ENCODE measurements at places on chromosomes 11 and 22.

DNA sequence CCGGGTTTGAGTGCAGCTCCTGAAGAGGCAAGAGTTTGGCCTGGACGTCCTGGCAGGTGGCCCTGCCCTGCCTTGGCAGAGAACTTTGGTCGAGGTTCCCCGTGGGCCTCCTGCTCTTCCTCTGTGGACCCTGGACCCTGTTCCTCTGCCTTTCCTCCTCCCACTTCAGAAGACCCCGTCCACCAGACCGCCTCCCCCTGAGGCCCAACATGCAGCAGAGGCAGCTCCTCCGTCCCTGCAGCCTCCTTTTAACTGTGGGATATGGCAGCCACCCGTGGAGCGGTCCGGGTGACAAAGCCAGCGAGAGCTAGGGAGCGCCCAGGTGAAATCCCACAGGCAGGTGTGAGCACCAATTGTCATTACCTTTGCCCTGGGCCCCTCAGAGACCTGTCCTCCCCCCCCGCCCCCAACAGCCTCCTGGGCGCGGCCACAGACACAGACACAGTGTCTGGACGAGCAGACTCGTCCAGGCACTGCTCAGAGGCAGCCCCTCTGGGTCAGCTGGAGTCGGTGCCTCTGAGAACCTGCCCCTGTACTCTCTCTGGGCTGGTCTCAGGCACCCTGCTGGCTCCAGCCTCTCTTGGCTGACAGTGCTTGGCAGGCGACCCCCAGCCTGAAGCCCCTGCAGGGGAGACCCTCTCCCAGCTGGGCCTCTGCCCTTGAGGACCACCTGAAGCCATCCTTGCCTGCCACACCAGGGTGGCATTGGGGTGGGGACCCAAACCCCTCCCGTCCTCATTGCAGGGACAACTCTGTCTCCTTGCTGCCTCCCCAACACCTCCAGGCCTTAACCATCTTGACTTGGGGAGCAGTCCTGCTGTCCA, 4.1 kb upstream of the PTDSS2 start:
- no peak for DNase-seq

DNA sequence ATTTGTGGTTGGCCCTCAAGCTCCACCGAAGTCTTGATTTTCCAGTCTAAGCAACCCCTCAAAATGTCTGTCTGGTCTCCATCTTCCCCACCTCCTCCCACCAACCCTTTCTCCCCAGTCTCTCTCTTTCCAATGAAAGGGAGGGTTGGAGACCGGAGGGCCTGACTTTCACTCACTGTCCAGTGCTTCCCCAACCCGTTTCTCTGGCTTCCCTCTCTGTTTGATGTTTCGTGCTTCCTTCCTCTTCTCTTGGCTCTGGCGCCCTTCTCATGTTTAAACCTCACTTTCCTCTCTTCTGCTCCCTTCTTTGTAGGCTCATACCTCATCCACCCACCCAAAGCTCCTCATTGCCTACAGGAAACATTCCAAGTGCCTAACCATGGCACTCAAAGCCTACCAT, 11.1 kb upstream of the VPS37C start:
- DNase-seq: no peak

DNA sequence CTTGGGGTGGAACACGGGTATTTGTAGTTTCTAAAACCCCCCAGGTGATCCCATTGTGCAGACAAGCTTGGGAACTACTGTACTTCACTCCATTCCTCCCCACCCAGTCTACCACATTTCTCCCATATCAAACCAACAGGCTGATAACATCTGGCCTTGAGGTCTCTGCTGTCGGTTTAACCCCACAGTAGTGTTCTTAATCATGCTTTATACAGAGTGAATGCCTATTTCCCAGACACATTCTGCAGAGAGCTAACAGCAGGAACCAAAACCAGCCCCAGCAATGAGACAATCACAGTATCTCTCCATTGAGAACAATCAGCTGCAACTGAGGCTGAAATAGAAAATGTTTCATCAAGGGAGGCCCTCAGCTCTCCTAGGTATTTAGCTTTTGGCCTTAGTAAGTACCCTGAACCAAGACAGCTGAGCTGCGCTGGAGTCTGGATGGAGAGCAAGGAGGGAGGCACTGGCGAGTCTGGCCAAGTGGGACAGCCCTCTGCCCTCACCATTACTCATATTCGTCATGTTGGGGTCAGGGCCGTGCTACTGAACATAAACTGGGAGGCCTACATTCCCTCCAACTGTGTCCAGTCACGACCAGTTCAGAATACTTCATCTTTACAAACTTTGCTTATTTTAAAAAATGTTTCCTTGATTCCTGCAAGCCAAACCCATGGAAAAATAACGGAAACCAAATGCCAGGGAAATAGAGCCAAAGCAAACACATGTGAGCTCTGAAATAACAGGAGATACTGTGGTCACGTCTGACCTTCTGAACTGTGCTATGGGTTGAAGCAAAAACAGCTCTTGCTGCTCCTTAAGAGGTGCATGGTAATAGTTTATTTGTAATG, 81.0 kb downstream of the CCDC34 start:
- no peak for DNase-seq

GRCh38 chr11:72375241-72375960, 58.9 kb downstream of the CLPB start:
- DNase-seq: no peak

- no peak for DNase-seq
These were observed 5.9 kb upstream of the CNTF start for GRCh38 chr11:58616594-58616993.

DNA sequence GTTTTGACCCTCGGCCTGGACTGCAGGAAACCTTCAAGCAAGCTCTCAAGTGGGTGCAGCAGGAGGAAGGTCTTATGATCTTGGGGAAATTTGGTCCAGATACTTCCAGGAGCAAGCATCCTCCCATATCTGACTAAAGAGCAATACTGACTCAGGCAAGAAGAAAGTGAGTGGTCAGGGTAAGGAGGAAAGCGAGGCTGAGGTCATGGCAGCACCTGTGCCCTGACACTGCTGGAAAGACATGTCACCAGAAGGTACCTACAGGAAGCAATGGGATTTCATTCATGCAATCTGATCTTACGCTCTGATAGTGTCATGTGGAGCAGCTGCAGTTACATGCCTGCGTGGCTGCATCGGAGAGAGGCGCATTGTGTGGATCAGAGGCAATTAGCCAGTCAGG, 6.5 kb upstream of the TOP3B start:
- DNase-seq: no peak

DNA sequence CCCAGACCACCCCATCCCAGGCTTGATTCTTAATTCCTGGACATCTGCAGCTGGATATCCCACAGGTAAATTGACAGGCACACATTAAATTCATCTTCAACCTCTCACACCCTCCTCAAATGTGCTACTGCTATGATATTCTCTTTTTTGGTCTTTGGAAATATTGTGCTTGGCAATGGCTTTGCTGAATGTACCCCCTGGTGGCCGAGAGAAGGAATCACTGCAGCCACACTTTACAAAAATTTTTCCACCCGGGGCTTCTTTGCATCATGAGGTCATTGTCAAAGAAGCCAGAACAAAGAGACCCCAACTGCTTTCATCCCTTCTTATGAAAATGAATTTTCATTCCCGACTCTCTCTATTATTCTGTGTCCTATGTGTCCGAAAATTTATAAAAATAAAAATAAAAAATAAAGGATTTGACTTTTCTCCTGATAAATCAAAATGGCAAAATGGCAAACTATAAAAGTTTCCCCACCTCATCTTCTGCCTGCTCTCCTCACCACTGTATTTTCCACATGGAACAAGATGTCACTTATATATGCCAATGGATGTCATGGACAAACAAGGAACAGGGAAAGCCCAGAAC, 15.0 kb upstream of the CYB5R2 start:
- no peak for DNase-seq

- DNase-seq: no peak
These were observed 4.6 kb upstream of the TMEM126A start for GRCh38 chr11:85643191-85643614.

GRCh38 chr22:29788339-29789279, 21.4 kb downstream of the UQCR10 start:
- no peak for DNase-seq

DNA sequence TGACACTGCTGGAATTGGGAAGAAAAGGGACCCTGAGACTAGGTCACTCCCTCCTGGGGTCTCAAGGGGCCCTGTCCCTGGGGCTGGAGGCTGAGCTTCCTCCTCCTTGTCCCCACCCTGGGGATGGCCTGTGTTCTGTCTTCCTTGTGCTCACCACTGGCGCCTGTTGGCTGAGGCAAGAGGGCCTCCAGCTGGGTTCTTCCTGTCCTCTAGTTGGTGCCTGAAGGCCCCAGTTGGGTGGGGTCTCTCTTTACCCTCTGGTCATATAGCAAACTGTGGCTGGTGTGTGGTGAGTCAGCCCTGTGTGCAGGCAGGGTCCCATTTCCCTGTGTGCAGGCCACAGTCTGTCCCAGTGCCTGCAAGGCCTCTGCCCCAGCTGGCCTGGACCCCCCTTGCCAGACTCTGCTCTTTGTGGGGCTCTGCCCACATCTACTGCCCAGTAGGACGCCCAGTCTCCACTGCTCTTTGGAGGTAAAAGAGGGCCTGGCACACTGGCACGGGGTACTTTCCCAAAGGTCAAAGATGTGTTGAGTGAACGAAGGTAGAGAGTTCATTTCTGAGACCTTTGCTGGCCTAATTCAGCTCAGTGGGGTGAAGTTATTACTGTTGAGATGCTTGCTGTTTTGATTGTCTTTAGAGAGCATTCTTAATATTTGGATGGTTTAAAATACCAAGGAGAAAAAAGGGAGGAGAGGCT, 55.1 kb upstream of the CLDN5 start:
- no peak for DNase-seq

GRCh38 chr11:60917267-60917666, 3.3 kb downstream of the TMEM109 start:
- no peak for DNase-seq

- DNase-seq: no peak
These were observed 334.5 kb downstream of the TTC28 start for GRCh38 chr22:28344918-28345703.

DNA sequence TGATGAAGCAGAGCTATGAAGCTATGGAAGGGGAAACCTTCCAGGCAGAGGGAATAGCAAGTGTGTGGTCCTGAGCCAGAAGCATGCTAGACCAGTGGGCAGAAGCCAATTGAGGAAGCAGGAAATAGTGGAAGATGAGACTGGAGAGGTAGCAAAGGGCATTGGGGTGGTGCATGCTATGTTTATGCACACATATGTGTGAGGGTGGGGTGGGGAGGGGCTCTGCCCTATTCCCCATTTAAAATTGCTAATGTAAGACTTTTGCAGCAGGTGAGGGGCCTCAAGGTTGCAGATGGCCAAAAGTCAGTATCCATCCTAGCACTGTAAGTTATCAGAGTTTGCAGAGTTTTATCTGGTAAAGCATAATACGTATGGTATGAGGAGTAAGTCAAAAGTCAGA, 626.6 kb upstream of the KIRREL3 start:
- no peak for DNase-seq

DNA sequence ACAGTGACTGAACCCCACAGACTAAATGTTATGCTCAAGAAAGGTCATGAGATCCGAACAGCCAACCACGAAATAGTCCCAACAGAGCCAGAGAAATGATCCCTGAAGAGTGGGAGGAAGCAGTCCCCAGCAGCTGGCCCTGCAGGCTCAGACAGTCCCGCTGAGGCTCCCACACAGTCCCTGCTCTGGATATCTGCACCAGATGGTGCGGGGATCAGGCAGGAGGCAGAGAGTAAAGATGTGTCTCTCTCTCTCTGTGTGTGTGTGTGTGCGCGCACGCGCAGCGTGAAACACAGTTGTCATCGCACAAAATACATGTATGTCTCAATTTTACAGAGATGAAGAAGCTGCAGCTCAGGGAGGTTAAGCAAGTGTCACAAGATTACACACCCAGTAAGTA, 27.9 kb downstream of the GUCY1A2 start:
- no peak for DNase-seq

GRCh38 chr11:12693479-12694182, 19.4 kb downstream of the TEAD1 start:
- DNase-seq: no peak

DNA sequence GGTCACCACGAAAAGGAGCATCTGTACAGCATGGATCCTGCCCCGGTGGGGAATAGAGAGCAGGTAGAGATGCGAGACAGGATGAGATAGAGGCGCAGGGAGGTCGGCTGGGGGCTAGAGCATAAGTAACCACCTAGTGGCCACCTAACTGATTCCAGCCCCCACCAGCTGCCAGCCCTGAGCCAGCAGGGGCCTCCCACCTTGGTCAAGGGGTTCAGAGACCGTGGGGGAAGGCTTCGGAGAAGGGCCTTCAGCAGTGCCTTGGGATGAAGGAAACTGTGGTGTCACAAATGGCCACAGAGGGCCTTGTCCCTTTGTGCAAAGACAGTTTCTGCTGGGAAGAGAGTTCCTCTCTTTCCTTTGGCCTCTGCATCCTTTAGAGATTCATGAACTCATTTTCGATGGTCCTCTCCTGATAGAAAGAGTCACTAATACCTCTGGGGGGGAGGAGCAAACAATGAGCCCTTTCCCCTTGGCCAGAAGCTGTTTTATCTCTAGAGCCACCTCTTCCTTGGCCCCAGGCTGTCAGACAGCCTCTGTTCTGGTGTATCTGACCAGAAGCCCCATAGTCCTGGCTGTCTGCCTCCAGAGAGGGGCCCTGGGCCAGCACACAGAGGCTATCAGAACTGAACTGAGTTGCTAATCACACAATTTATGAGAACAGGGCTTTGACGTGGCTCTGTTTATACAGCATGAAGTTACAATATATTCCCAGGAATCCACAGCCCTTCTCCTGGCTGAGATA, 146.0 kb downstream of the PARVA start:
- DNase-seq: no peak

DNA sequence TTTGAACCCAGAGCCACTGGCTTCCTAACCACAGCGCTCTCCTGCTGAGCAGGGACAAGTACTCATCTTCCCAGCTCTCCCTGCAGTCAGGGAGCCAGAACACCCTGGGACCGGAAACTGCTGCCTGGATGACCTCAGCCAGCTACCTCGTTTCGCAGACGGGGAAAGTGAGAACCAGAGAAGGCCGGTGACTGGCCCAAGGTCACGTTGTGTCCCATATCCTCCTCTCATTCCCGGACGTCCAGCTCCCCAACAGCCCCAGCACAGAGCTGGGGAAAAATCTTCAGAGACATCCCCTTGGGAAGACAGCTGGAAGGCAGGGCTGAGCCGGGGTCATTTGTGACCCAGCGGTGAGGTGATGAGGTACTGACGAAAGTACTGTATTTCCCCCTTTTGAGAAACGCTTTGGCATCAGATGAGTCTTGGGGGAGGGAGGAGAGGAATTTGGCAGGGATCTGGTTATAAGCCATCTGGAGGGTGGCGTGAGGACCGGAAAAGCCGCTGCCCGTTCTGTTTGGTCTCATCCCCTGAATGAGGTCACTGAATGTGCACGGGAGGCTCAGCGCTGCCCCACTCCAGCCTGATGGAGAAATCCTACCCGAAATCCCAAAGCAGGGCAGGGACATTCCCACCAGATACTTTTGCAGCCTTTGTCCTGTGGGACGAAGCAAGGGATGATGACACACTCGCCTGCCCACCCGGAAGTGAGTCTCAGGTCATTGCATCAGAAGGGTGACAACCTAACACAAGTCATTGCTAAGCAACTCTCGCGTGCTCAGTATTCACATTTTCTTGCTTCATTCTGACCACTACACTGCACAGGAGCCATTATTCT, 41.1 kb downstream of the LIF start:
- DNase-seq: no peak

GRCh38 chr11:46359953-46360352, 12.7 kb downstream of the DGKZ start:
- no peak for DNase-seq

Measured in stimulated activated CD8-positive, alpha-beta memory T cell treated with anti-CD3 and anti-CD28 coated beads, Interleukin-4, amount 100 ng/mL, for 4 hours (primary cell).